ENCODE measurements at places on chromosomes 6 and 20.
A peak's percentile ranks its signal among the peaks of the same experiment; 100 is the strongest.

GRCh38 chr20:1783245-1783644 lies 112.0 kb upstream of the SIRPA start:
- no peak for DNase-seq

DNA sequence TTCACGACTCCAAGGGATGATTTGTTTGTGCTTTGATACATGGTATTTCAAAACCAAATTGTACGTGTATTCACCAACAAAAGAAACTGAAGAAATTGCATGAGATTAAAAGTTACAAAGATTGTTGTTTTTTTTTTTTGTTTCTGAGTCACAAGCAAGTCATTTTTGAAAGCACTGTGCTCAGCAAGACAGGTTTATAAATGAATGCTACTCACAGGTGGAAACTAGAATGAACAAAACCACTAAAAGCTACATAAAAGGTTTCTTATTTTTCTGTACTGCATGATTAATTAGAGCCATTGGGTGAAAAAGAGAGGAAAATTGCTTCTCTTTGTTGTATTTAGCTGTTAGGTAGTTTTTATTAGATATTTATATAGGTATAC lies 90.2 kb upstream of the RIPOR2 start:
- peak; percentile 66 for DNase-seq

DNA sequence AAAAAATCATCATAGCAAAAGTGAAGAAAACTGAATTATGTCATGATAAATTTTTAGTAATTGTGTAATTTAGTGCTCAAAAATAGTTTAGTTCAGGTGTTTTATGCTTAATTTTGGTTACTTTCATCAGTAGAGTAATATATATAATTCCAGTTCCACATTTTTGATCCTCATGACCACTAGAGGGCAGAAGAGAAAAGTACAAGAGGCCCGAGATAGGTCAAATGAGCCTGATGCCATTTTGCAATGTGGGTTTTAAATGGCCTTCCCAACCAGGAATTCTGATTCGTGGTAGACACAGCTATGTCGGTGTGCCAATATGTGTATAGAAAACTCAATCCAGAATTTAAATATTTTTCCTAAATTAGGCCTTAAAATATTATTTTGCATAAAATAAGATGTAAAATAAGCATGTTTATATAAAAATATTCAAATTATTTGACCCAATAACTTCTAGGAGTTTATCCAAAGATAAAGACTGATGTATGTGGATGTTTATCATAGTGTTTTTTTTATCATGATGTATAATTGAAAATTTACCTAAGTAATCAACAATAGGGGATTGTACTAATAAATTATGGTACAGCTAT lies 159.7 kb upstream of the RPS6KA2 start:
- DNase-seq, result peak; percentile 70

GRCh38 chr20:44027343-44028002 lies 112.8 kb downstream of the TOX2 start:
- DNase-seq, result no peak

GRCh38 chr6:97215157-97215769 lies 67.8 kb downstream of the MMS22L start:
- DNase-seq, result no peak

GRCh38 chr6:69601132-69601531 lies 195.7 kb downstream of the LMBRD1 start:
- DNase-seq, result no peak

GRCh38 chr6:63674635-63675034 lies 39.0 kb downstream of the PHF3 start:
- DNase-seq, result no peak

DNA sequence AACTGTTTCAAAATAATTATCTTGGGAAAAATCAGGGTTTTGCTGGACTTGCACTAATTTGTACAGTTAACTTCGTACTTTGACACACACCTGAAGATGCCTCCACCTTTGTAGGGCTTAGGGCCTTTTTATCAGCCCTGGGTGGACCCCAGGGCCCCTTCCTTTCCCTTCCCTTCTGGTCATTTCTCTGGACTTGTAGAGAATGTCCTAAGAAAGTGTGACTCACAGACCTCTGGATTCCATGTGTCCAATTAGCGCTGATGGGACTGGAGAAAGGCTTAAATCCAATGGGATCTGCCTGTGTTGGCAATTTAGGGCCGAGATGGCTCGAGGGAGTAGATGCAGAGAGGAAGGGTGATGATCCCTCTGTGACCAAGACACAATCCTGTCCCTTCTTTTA lies 9.3 kb downstream of the TRIM15 start:
- DNase-seq, result no peak

DNA sequence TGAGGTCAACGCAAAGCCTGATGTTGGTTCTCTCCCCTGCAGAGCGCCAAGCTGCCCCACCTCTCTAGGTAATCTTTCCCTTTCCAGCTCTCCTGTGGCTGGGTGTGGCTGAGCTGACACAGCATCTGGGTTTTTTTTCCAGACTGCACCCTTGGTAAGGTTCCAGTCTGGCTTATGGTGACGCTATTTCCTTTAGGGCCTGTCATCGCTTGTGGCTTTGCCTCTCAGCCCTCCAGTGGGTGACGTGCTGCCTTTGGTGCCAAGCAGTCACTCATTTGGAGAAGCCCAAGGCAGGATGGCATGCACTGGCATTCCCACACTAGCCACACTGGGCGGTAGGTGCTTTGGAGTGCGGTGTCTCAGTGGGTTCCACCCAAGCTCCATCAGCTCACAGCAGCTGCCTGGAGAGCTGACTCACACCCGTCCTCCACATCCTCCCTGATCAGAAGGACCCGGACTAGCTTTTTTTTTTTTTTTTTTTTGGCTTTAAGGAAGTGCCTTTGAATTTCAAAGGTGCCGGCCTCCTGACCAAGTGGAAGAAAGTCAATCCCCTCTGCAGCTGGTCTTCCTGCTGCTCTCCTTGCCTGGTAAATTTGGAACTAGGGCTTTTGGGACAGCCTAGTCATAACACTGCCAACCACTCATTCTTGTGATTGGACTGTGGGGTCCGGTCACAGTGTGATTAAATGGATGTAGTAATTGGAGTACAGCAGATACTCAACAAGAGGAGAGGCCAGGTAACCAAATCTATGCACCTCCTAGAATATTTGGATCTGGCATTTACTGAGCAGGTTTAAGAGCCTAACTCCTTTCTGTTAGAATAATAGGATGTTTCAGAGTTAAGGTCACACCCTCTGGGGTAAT lies 153.6 kb downstream of the CD83 start:
- DNase-seq, result no peak

- DNase-seq, result peak; percentile 61
These were observed 34.6 kb downstream of the HDAC2 start for GRCh38 chr6:113936093-113936934.

DNA sequence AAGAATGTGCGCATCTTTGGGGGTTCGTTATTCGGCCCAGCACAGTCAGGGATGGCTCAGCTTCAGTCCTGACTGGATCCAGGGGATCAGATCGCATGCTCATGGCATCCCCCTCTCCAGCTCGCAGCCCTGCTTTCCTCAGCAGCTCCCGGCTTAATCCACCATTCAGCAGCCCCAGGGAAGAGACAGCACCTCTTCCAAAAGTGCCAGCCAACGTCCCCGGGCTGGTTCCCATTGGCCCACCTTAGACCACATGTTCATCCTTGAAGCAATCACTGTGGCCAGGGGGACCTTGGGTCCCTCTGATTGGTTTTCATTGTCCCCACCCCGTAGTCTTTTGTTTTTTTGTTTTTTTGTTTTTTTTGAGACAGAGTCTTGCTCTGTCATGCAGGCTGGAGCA lies 188.7 kb downstream of the ZMYND8 start:
- DNase-seq, result no peak

DNA sequence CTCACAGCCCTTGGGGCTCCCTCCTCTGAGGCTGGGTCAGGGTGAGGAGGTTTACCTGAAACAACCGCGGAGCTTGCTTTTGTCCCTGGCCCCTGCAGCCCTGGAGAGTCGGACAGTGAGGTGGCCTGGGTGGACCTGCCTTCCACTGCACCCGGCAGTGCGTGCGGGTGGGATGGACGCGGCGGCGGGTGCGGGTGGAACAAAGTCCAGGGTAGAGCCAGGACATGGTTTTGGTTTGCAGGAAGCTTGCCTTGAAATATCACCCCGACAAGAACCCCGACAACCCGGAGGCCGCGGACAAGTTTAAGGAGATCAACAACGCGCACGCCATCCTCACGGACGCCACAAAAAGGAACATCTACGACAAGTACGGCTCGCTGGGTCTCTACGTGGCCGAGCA lies 27.1 kb downstream of the UCKL1 start:
- no peak for DNase-seq

DNA sequence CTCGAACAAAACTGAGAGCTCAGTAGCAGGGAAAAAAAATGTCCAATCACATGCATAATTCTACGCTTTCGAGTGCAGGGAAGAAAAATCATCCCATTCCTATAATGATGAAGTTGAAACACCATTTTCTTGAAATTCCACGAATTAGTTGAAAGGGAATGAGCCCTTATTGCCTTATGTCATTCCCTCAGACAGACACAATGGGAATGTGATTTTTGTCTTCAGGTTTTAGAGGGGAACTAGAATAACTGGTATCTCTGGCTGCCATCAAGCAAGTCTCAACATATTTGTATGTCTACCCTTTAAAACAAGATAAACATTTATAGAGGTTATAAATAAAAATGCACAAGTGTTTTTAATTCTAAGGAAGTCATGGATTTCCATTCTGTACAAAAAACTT lies 87.9 kb downstream of the KIF13A start:
- DNase-seq, result no peak

GRCh38 chr20:3635346-3635745 lies 27.9 kb downstream of the GFRA4 start:
- no peak for DNase-seq

GRCh38 chr6:148457137-148457842 lies 114.7 kb downstream of the SASH1 start:
- no peak for DNase-seq

DNA sequence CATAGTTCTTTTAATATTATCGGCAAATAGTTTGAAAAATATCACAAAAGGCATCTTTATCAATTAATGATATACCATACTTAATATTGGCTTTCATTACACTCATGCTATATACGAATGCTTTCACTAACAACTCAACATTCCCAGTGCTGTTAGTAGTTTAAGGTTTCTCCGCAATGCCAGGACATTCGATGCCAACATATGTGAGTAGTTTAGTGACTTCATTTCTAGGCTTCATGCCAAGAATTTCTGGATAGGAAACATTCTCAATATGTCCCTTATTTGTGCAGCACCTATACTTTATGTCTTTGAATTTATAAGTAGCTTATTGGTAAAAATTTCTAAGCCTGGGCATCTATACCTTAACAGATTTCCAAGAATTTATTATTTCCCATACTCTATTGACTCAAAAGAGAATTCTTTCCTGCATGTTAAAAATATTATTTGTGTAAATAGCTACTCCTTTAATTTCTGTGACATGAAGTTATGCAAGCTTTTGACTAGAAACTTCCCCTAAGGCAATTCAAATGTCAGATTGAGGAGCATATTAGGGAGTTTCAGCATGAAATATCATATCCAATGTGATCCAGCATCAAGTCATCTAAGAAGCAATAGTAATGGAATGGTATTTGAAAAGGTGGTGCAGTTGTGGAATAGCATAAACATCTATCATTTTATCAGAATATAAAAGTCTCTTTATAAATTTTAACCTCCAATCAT lies 236.0 kb upstream of the STXBP5 start:
- no peak for DNase-seq

- DNase-seq, result peak; percentile 1
These were observed 813.0 kb downstream of the DHX35 start for GRCh38 chr20:39775110-39775509.

DNA sequence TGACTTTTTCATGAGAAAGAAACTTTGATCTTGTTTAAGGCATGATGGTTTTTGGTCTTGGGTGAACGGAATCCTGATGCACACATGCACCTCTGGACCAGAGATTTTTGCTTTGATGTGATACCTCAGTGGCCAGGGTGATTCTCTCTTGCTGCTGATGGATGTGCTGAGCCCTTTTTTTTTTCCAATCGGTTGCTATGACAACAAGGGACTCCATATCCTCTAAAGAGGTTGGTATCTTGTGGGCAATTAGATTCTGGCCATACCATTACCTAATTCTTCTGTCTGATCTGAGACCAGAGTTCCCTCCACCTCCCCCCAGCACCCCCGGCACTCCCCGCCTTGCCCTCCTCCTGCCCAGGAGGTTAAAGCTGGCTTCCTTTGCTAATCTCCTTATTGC lies 24.9 kb downstream of the PDYN start:
- DNase-seq, result no peak

DNA sequence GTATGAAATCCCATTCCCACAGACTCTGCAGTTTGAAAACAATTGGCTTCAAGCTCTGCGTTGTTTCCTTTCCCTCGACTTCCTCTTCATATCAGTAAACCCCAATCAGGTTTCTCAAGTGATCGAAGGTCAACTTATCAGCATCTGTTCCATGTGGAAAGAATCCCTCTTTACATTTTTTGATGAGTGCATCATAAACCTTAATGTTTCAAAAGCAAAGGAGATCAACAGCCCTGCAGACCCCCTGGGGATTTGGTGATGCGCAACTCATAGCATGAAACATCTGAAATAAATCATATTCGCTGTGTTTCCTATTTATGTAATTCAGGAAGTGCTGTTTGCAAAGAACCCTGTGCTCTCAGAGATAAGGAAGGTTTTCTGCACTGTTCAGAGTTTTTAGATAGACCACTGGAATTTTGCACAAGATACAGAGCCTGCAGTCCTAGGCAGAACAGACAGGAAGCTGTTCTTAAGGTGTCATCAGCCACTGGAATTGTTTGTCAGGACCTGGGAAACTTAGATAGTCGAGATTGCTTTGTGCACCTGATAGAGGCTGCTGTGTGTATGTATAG lies 216.0 kb downstream of the HIVEP2 start:
- no peak for DNase-seq

DNA sequence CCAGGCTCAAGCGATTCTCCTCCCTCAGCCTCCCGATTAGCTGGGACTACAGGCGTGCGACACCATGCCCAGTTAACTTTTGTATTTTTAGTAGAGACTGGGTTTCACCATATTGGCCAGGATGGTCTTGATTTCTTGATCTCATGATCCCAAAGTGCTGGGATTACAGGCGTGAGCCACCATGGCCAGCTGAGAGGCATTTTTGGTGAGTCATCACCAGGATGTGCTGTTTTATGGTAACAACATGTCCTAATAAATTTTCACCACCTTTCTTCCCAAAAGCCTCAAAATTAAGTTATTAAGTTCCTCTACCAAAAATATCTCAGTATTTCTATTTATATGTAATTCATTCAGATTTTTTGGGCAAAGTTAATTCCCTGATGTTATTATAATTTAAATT lies 53.5 kb downstream of the COL21A1 start:
- DNase-seq, result no peak

GRCh38 chr6:11974089-11974488 lies 38.0 kb upstream of the HIVEP1 start:
- no peak for DNase-seq
